Colonic mucosa (tissue), 4 donors: ENCODE measurements at places on chromosomes 2 and 18. TPM values are rescaled to one million over a fixed set of nuclear protein-coding genes. Genes with fewer than 3 reads are reported as not detected.

GRCh38 chr18:25050605-25051004 lies 301.4 kb downstream of the ZNF521 start:
- H3K27ac ChIP-seq = no peak overlapping the region
- DNase-seq = no peak
- no peaks in the 10 kb centered on the region for H3K4me1 ChIP-seq
- H3K27me3 ChIP-seq = no peaks in the 10 kb centered on the region

GRCh38 chr2:70161069-70161534 lies 29.7 kb downstream of the C2orf42 start:
- no peak for DNase-seq
- H3K27ac ChIP-seq = no peak overlapping the region
- no peaks in the 10 kb centered on the region for H3K4me1 ChIP-seq
- H3K36me3 ChIP-seq = no peaks in the 10 kb centered on the region
- H3K4me3 ChIP-seq = no peak overlapping the region

- H3K4me1 ChIP-seq = no peaks in the 10 kb centered on the region
- H3K36me3 ChIP-seq = no peaks in the 10 kb centered on the region
- H3K27ac ChIP-seq = no peak overlapping the region
- DNase-seq = no peak
Measured at GRCh38 chr2:83844490-83844889, 614.6 kb downstream of the SUCLG1 start.

DNA sequence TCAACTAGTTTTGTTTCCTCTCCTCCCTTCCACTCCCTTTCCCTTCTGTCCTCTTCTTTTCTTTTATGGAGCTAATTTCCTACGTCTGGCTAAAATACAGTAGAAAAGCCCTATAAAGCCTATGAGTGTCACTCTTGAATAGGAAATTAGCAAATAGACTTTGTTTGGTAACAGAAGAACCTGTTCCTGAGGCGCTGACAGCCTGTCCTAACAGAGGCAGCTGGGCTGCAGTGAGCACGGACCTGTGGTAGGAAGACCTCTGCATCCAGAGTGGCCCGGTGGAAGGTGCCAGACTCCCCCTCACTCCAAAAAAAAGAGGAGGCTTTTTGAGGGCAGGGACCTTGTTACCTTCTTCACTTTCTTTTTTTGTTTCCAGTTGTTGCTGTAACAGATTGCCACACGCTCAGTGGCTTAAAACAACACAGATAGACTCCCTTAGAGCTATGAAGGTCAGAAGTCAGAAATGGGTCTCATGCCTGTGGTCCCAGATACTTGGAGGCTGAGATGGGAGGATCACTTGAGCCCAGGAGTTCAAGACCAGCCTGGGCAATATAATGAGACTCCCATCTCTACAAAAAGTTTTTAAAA lies 81.2 kb upstream of the TXNDC2 start:
- H3K4me1 ChIP-seq = no peaks in the 10 kb centered on the region
- H3K4me3 ChIP-seq = no peak overlapping the region
- H3K36me3 ChIP-seq = no peaks in the 10 kb centered on the region
- H3K27ac ChIP-seq = no peak overlapping the region
- DNase-seq = no peak

BMP10 gene
- not detected for total RNA-seq

DNA sequence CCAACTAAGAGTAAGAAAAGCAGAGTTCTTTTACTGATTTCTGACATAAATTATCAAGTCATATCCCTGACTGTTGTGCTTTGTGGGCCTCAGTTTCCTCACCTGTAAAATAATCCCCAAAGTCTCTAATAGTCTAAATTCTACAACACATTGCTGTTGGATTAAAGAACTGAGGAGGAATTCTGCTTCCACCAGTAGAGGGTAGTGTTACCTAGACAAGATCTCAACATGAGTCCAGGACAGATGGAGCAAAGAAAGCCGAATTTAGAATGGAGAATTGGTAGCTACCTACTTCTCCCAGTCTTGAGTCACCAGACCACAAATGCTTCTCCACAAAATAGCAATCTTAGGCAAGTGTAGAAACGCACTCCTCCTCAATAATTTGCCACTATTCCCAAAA lies 462.5 kb upstream of the FSHR start:
- no peaks in the 10 kb centered on the region for H3K4me1 ChIP-seq
- no peak overlapping the region for H3K27ac ChIP-seq
- H3K4me3 ChIP-seq = no peak overlapping the region
- H3K27me3 ChIP-seq = no peaks in the 10 kb centered on the region

VWC2L gene
- not detected for total RNA-seq

DNA sequence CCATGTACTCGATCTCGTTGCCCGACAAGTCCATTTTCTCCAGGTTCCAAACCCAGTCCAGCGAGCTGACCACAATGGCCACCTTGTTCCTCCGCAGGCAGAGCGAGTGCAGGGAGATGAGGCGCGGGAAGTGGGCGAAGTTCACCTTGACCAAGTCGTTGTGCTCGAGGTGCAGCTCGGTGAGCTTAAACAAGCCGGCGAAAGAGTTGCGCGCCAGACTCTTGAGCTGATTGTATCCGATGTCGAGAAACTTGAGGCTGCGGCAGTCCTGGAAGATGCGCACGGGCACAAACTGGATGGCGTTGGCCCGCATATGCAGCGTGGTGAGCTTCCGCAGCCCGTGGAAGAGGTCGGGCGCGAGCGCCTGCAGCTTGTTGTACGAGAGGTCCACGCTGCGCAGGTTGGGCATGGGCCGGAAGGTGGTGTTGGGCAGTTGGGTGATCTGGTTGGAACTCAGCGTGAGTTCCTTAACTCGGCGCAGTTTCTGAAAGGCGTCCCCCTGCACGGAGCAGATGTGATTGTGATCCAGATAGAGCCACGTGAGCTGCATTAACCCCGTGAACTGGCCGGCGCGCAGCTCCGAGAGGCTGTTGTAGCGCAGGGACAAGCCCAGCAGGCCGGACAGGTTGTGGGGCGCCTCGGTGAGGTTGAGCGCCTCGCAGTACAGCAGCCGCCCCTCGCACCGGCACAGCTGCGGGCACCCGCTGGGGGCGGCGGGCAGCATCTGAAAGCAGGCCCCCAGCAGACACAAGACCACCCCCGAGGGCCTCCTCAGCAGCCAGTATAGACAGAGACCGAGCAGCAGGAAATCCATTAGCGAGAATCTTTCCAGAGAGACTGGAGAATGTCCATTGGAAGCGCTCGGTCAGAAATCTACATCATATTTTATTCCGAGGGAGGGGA lies 1.3 kb downstream of the LRRTM1 start:
- H3K4me3 ChIP-seq = peak overlapping the region; percentile 7
- H3K36me3 ChIP-seq = no peaks in the 10 kb centered on the region
- DNase-seq = peak; percentile 19
- no peak overlapping the region for H3K27ac ChIP-seq

RIF1 gene
- 27.8 TPM for total RNA-seq

DNA sequence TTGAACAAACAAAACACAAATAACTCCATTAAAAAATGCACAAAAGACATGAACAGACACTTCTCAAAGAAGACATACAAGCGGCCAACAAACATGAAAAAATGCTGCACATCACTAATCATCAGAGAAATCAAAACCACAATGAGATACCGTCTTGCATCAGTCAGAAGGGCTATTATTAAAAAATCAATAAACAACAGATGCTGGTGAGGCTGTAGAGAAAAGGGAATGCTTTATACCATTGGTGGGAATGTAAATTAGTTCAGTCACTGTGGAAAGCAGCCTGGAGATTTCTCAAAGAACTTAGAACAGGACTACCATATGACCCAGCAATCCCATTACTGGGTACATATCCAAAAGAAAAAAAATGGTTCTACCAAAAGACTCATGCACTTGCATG lies 37.8 kb downstream of the GPR155 start:
- H3K27ac ChIP-seq = no peak overlapping the region
- H3K4me1 ChIP-seq = no peaks in the 10 kb centered on the region
- no peak for DNase-seq
